ENCODE measurements at places on chromosomes 16 and 17.

DNA sequence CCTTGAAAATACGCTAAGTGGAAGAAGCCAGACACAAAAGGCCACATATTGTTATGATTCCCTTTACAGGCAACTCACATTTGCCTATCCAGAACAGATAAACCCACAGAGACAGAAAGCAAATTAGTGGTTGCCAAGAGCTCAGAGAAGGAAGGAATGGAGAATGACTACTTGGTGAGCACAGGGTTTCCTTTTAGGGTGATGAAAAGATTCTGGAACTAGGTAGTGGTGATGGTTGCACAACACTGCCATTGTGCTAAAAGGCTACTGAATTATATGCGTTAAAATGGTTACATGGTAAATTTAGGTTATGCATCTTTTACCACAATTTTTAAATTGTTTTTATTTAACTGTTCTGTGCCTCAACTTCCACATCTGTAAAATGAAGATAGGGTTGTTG is 4.4 kb downstream of the COPRS start:
- no peak for DNase-seq

- DNase-seq = no peak
Observed at GRCh38 chr17:45394091-45394490, 38.6 kb downstream of the ARHGAP27 start.

- no peak for DNase-seq
Observed at GRCh38 chr16:22194707-22195444, 11.2 kb upstream of the EEF2K start.

GRCh38 chr17:80277751-80278671 is 17.4 kb downstream of the RNF213 start:
- DNase-seq = no peak

- DNase-seq = no peak
Observed at GRCh38 chr16:3751878-3752277, 34.6 kb upstream of the TRAP1 start.

- DNase-seq = no peak
Observed at GRCh38 chr17:31738067-31738466, 121.0 kb downstream of the COPRS start.

GRCh38 chr16:30533146-30533522 is 1.5 kb downstream of the ZNF747 start:
- no peak for DNase-seq

GRCh38 chr17:30315106-30315505 is 18.8 kb downstream of the TMIGD1 start:
- no peak for DNase-seq
